ENCODE measurements at places on chromosomes 5 and 9.

DNA sequence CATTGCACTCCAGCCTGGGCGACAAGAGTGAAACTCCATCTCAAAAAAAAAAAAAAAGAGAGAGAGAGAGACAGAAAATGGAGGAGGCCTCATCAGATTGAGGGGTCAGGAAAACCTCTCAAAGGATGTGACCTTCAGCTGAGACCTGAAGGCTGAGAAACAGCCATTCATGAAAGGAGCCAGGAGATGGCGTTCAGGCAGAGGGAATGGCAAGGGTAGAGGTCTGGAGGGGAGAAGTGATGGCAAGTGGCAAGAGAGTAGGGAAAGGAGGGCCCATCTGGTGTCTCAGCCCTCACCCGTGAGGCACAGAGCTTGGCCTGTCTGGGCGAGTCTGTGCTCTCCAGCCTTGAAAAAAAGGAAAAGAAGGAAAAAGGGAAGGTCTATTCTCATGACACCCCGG is 17.0 kb downstream of the CAMK2A start:
- no peak for DNase-seq

DNA sequence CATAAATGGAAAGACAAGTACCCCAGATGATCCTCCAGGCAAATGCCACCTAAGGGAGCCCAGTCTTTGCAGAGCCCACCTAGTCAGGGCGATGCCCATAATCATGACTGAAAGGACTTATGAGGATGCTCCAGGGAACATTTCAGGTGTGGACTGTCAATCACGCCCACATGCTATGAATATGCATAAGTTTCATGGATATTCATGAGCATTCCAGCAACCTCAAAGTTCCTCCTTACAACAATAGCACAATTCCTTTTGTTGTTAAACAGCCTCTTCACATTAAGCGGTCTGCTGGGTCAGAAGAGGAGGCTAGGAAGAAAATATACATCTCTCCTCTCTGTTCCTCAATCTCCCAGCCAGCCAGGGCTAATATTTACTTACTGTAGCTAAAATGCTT is 161.6 kb downstream of the C5orf15 start:
- no peak for DNase-seq

GRCh38 chr5:111869681-111870080 is 112.7 kb upstream of the NREP start:
- no peak for DNase-seq

- DNase-seq, result no peak
These were observed 786.5 kb upstream of the ACO1 start for GRCh38 chr9:31597977-31598376.

DNA sequence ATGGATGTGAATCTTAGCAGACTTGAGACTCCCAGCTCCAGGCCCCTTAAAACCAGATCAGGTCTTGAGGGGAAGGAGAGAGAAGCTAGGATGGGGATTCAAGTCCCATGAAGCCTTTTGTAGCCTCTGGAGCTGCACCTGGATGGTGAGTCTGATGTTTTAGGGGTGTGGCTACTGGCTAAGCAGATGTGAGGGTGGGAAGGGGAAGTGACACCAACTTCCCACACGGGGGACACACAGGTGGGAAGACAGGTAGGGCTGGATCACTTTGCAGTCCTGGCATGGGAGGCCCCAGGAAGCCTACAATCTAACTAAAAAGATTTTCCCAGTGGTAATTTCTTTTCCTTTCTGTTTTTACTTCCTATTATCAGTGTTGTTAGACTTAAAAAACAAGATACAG is 38.7 kb upstream of the UBAP2 start:
- DNase-seq, result no peak

- no peak for DNase-seq
These were observed 64.7 kb upstream of the GRAMD2B start for GRCh38 chr5:126358525-126358924.

DNA sequence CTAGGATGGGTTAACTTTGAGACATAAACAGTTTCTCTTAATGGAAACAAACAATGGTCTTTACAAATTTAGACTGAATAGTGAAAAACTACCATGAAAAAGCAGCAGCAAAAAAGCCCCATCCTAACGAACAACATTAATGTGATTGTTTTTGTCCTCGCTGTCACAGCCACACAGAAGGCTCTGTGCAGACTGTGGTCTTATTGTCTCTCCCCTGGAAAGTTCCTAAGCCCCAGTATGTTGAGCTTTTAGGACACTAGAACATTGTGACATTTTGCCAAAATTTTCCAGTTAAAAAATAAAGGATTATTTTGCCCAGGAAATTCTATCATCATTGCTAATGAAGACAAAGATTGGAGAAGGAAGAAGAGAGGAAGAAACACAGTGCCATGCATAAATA is 12.6 kb upstream of the SOWAHA start:
- no peak for DNase-seq

DNA sequence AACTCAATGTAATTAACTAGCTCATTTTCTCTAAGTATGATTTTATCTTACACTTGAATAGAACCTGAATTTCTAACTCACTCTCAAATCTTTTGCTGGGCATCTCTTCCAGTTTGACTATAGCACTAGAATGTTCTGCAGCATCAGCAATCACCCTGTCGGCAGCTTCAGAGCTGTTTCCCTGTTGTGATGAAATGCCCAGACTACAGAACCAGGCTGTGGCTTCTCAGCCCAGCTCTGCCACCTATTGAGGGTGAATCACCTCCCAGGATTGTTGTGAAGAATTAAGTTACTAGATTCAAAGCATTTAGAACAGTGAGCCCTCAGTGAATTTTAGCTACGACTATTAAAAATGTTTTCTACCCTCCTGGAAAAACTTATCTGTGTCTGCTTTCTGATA is 90.4 kb upstream of the ANKRD55 start:
- DNase-seq, result peak; percentile 44

DNA sequence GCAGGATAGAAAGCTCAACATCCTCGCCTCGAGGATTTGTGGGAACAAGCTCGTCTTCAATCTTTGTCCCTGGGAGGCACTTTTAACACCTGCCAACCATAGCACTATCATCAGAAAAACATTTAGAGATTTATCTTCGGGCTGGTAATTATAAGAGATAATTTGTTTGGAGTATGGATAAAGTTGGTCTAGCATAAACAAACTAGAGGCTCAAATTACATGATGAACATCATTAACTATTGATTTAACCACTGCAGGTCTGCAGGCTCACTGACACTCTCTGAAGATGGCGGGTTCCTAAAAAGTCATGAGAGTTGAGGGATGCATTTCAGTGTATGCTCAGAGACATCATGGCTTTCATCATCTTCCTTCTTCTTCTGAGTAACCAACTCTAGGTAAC is 25.8 kb upstream of the PCA3 start:
- no peak for DNase-seq

GRCh38 chr5:89351222-89351621 is 468.2 kb upstream of the MEF2C start:
- DNase-seq, result no peak

DNA sequence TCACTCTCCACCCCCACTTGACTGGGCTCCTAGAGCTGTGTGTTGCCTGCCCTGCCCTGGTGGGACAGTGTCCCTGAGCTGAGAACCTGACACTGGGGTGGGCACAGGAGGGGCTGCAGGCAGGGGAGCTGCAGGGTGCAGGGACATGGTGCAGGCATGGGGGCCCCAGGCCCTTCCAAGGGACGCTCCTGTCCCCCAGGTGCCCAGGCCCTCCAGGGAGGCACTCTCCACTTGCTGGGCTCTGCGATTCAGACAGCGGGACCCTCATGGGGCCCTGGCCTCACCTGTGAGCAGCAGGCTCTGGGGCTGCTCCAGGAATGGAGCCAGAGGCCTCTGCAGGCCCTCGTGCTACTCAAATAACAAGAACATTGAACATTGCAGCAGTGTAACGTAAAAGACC is 89.4 kb downstream of the BARX1 start:
- no peak for DNase-seq

GRCh38 chr9:2163231-2163885 is 148.2 kb downstream of the SMARCA2 start:
- DNase-seq, result no peak

Data from stimulated activated CD4-positive, alpha-beta T cell treated with anti-CD3 and anti-CD28 coated beads, Interleukin-1b, Interleukin-23, amount 100 ng/mL, for 48 hours (primary cell).